ENCODE measurements at places on chromosomes 4 and X. TPM values are rescaled to one million over a fixed set of nuclear protein-coding genes. Genes with fewer than 3 reads are reported as not detected.

The APBB2 gene
- 159 TPM for total RNA-seq

The SPANXB1 gene
- not detected for total RNA-seq

The CFAP99 gene
- total RNA-seq = 0.19 TPM

The TMEM35A gene
- total RNA-seq = 2.9 TPM

The SSX3 gene
- not detected for total RNA-seq

The ELK1 gene
- total RNA-seq = 19.1 TPM

The SPIN4 gene
- 6.4 TPM for total RNA-seq

The TCP11X2 gene
- total RNA-seq = not detected

The ARHGAP6 gene
- total RNA-seq = 1.3 TPM

The CTAG1B gene
- not detected for total RNA-seq

The PROM1 gene
- 0.10 TPM for total RNA-seq

The TCEAL7 gene
- 1.5 TPM for total RNA-seq

The IL2RG gene
- not detected for total RNA-seq

The ADGRA3 gene
- 23.8 TPM for total RNA-seq

The SHOX gene
- total RNA-seq = not detected

The PCDH10 gene
- total RNA-seq = 4.9 TPM

The PRSS12 gene
- total RNA-seq = 7.3 TPM

The SERTM2 gene
- total RNA-seq = not detected

The TSPAN6 gene
- total RNA-seq = 41.9 TPM

The CDS1 gene
- total RNA-seq = not detected

The ITGB1BP2 gene
- total RNA-seq = 2.7 TPM

The SPATA4 gene
- total RNA-seq = not detected

The PCDH7 gene
- total RNA-seq = 1.4 TPM

The RAB40A gene
- total RNA-seq = 0.10 TPM

The SPANXN3 gene
- total RNA-seq = not detected

The FGF13 gene
- 43.1 TPM for total RNA-seq

The GDPD2 gene
- total RNA-seq = not detected

The CLDN34 gene
- total RNA-seq = not detected
